ENCODE measurements at places on chromosomes 7 and 10. TPM values are rescaled to one million over a fixed set of nuclear protein-coding genes. Genes with fewer than 3 reads are reported as not detected.

The SEMA3C gene
- 39.1 TPM for total RNA-seq

The SPDYE2B gene
- not detected for total RNA-seq

The PSD gene
- 0.26 TPM for total RNA-seq

The DCLRE1A gene
- total RNA-seq, result 7.7 TPM

All from aortic smooth muscle cell (primary cell).